ENCODE measurements at places on chromosomes 13 and 19.

DNA sequence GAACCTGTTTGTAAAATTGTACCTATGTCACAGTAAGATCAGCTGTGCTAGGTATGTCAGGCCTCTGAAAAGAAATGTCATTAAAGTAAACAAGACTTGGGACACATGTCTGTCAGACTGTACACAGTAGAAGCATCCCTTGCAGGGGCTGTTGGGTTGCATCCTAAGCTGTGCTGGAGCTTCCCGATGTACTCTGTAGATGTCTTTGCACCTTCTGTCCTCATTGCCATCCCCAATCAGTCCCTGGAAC, 48.7 kb upstream of the GPR183 start:
- no peak for DNase-seq

DNA sequence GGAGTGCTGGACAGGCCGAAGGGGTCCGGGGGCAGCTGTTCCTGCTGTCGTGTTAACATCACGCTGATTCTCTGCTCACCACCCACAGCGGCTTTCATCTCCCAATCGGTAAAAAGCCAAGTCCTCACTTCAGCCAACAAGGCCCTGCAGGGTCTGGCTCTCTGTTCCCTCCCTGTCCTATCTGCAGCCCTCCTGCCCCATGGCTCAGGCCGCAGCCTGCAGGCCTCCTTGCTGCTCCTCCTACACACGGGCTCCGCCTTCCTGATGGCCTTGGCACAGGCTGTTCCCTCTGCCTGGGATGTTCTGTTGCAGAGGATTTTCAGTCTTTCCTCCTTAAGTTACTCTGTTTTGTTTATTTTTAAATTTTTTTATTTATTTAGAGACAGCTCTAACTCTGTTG, 22.2 kb downstream of the FUZ start:
- DNase-seq: no peak

DNA sequence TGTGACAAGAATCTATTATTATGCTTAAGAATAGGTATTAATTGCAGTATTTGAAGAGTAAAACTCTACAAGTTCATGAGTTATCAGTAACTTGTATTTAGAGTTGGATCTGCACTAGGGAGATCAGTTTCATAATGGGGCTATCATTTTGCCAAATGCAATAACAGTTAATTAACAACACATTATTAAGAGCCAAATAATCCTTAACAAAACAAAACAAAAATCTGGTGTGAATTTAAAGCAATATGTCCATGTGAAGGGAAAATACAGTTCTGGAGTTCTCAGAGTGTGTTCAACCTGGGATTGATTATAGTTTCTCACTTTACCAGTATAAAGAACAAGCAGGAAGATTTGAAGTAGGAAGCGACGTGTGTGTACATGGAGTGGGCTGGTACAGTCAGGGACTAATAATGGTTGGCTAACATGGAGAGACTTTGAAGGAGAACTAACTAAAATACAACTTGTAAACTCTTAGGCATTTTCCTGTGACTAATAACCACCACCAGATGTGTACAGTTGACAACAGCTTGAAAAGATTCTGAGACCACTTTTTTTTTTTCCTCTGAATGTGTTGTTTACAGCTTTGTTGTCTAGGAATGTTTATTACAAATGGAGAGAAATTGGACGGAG, 58.5 kb downstream of the POSTN start:
- no peak for DNase-seq

- DNase-seq: no peak
Observed at GRCh38 chr19:39126312-39127187, 964 bp downstream of the PAK4 start.

DNA sequence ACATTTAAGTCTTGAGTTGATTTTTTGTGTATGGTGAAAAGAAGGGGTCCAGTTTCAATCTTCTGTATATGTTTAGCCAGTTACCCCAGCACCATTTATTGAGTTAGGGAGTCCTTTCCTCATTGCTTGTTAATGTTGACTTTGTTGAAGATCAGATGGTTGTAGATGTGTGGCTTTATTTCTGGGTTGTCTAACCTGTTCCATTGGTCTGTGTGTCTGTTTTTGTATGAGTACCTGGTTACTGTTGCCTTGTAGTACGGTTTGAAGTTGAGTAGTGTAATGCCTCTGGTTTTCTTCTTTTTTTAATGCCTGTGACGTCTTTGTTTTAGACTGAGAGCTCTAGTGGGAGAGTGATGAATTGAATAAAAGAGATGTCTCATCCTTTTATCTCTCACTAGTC, 83.2 kb downstream of the NBEA start:
- no peak for DNase-seq

- no peak for DNase-seq
Observed at GRCh38 chr19:14102102-14102696, 11.6 kb upstream of the SAMD1 start.

GRCh38 chr19:48798937-48799336, 11.9 kb downstream of the BCAT2 start:
- no peak for DNase-seq

GRCh38 chr13:50167224-50167947, 152.1 kb downstream of the KCNRG start:
- no peak for DNase-seq

DNA sequence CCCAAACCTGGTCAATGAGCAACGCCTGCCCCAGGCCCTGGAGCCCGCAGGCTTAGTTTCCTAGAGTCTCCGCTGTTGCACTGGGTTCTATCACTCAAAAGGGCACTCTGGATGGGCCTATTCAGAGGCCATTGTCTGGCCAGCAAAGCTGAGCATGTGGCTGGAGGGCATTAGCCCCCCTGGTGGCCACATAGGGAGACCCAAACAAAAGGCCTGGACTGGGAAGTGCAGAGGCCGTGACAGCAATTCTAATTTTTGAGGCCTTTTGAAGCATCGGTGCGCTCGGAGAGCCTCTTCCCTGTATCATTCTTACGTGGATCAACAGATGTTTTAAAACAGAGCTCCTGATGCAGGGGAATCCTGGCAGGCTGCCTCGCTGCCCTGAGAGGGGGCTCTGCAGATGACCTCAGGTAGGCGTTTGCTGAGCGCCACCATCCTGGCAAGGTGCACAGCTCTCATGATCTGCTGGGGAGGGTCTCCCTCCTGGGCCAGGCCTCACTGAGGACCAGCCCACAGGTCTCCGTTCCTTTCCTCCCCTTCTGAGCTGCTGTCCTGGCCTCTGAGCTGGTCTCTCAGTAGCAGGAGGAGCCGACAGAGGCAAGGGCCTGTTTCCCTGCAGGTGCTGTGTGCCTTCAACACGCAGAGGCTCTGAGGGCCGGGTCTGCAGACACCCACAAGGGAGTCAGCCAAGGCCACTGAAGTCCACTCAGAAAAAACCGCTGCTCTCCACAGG, 190.5 kb downstream of the URI1 start:
- DNase-seq: no peak

- no peak for DNase-seq
Observed at GRCh38 chr19:6572217-6572616, 18.7 kb downstream of the CD70 start.

DNA sequence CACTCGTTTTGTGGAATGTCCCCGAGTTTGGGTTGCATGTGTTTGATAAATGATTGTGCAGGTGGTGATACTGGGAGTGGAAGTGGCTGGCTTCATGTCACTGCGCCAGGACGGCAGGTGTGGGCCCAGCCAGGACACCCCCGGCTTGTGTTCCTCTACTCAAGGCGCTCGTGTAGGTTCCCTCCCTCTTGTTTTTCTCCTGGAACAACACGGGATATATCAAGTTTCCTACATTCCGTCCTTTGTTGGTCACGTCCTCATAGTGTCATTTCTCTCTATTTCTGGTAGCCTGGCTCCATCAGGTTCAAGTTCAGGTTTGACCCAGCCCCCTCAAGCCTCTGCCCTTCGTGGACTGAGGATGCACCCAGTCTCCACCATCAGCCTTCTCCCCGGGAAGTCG, 16.3 kb downstream of the IL17D start:
- no peak for DNase-seq

- no peak for DNase-seq
Observed at GRCh38 chr19:16268676-16269319, 55.8 kb upstream of the KLF2 start.

DNA sequence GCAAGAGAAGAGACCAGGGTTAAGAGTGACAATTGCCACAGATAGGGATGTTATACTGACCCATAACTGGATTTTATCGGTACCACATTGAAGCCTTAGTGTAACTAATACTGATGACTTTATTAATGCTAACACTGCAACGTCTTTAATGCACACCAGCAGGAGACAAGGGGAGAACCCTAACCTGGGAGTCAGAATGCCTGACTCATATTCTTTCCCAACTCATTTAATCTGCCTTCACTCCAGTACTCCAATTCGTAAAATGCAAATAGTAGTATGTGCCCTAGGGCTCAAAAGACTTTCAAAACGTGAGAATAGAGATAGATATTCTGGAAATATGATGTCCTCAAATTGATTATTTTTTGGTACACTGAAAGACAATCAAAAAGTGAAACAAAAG, 62.4 kb downstream of the GPC6 start:
- no peak for DNase-seq

DNA sequence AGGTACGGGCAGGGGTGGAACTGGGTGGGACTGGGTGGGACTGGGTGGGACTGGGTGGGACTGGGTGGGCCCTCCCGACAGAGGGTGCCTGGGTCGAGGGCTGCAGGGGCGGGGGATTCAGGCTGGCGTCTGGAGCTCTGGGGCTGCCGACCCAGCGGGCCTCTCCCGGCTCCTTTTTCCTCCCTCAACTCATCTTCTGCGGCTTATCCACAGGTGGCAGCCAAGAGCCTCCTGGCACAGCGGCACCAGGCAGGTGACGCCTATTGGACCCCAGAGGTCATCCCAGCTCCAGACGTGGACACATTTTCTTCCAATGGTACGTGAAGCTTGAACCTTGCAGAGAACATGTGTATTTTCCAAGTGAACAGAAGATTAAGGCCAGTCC, 533 bp downstream of the ZNF544 start:
- DNase-seq: no peak

- DNase-seq: no peak
Observed at GRCh38 chr19:14406645-14407401, 12.3 kb downstream of the DDX39A start.

DNA sequence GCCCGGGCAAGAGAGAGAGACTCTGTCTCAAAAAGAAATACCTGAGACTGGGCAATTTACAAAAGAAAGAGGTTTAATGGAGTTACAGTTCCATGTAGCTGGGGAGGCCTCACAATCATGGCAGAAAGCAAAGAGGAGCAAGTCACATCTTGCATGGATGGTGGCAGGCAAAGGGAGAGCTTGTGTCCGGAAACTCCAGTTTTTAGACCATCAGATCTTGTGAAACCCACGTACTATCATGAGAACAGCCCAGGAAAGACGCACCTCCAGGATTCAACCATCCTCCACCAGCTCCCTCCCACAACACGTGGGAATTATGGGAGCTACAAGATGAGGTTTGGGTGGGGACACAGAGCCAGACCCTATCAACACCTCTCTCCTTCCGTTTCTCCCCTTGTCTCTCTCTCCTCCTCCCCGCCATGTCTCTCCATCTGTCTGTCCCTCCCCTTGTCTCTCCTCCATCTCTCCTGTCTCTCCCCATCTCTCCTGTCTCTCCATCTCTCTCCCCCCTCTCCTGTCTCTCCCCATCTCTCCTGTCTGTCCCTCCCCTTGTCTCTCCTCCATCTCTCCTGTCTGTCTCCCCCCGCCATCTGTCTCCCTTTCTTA, 10.0 kb downstream of the POLR2E start:
- no peak for DNase-seq

DNA sequence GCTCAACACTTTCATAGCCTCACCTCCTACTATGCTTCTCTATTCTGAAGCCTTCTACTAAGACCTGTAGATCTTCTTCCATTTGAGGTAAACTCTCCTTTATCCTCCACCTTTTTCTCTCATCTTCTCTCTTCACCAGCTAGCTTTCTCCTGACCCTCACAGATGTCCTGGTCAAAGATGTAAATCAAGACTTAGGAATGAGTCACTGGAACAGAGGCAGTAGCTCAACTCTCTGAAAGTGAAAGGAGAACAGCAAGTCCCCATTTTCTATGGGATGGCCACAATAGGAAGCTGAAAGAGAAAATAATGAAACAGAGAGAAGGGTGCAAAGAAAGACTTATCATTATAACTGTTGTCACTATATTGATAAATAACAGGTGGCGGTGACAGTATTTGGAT, 86.1 kb upstream of the DOCK9 start:
- no peak for DNase-seq

GRCh38 chr19:44856421-44857083, 10.5 kb downstream of the NECTIN2 start:
- DNase-seq: no peak

DNA sequence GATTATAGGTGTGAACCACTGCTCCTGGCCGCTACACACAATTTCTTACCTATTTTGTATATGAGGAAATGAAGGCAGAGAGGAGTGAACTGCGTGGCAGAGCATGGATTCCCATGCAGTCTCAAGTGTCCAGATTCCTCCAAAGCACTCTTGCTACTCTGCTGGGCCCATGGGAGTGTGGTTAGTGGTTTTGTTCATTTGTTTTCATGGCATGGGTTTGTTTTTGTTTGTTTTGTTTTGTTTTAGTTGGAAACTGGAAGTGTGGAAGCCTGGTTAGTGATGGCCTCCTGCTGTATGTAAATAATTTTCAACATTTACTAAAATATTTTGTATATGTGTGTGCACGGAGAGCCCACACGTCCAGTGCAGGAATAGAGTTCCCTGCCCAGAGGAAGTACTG, 61.3 kb upstream of the LRCH1 start:
- no peak for DNase-seq

DNA sequence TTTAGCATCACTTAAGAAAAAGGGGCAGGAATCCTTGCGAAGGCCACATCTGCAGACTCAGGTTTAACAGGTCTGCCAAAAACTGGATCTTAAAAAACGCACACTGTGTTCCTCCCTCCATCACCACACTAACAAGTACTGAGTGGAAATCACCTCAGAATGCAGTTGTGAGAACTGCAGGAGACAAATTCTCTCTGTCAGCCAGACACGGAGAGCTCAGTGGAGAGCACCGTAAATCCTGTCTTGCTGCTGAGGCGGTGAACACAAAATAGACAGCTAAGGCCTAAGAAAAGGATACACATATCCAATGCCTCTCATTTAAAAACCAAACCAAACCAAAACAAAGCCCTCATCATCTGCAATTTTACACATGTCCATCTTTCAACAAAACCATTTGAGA, 1287.6 kb downstream of the EFNB2 start:
- DNase-seq: no peak

GRCh38 chr13:106468207-106468606, 67.3 kb downstream of the EFNB2 start:
- no peak for DNase-seq

- no peak for DNase-seq
Observed at GRCh38 chr13:52664272-52664671, 11.6 kb downstream of the SUGT1 start.

- peak; percentile 83 for DNase-seq
Observed at GRCh38 chr19:13060964-13061927, 41.4 kb downstream of the LYL1 start.
